ENCODE measurements at places on chromosomes 5 and 9.

DNA sequence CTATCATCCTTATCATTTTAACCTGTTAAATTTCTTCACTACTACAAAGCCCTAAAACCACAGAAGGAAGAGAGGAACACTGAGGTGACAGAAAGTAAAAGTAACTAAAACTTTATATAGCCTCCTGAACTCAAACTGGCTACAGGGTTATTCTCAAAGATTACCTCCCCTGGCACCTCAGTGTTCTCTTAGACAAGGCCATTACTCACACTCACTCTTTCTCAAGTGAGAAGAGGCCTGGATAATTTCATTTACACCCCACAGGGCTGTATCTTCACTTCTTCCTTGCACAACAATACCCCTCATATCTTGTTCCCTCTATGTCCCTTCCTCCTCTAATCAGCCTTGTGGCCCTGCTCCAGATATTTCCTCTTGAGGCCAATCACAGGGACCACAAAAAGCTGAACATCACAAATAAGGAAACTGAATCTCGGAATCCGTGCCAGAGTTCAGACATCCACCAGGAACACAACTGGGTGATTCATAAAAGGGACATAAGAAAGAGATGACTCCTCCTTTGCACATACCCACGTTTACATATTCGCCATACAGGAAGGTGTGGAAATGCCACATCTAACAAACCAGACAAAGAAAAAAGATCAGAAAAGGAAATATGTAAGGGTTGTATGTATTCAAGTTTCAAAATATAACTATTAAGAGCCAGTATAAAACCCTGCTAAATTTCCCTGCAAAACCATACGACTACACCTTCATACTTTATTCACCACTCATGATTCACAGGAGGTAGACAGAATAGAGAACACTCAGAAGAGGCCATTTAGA, 1.7 kb upstream of the KLHL3 start:
- no peak for DNase-seq

- DNase-seq: no peak
Observed at GRCh38 chr5:79109527-79110492, 1.8 kb upstream of the BHMT start.

DNA sequence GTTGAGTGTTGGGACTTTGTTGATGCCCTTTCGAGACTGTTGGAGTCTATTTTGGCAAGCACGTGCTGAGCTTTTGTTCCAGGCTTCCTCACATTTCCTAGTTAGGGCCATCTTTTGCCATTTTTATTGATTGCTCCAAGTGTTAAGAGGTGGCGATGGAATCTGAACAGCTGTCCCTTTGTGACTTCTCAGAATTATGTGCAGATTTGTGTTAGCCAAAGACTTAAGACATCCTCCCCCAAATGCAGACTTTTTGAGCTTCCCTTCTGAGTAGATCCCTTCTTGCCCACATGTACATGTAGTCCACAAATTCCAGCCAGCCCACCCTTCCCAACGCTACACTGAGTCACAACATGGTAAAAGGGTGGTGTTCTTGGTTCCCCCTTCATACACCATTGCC, 59.2 kb downstream of the SPIN1 start:
- no peak for DNase-seq

GRCh38 chr5:156513123-156513815, 186.3 kb downstream of the SGCD start:
- DNase-seq: no peak

DNA sequence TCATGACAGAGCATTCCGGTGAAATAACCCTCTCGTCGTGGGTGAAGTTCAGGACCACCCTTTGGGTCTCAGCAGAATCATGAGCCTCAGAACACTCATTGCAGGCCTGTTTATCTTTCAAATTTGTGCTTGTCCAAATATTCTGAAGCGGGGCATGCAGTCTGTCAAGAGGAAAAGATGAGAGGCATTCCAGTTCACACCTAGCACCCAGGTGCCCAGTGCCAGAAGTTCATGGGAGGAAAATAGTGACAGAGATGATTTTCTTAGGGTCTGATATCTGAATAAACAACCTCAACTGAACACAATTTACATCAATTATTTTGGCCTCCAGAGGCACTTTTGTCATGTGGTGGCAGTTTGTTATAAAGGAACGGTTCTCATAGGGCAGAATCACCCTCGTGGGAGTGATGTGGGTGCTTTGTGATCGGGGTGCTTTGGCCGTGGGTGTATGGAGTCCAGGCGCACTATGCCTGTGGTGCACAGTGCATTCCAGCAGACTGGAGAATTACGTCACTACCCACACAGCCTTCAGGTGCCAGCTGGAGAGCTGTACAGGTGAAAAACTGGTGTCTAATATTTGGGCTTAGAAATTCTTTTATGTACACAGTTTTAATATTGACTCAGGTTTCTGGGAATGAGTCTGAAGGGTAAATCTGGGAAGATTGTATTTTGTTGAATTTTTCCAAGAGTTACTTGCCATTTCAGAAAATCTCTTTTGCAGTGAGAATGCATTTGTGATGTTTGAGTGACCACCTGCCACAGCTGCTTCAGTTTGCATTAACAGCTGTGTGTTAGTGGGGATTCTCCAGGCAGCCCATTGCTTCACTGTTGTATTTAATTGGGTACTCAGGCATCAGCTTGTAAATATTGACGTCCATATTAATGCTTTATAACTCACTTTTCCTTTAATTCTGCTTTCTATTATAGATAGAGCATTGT, 289.3 kb downstream of the FANCC start:
- DNase-seq: no peak

DNA sequence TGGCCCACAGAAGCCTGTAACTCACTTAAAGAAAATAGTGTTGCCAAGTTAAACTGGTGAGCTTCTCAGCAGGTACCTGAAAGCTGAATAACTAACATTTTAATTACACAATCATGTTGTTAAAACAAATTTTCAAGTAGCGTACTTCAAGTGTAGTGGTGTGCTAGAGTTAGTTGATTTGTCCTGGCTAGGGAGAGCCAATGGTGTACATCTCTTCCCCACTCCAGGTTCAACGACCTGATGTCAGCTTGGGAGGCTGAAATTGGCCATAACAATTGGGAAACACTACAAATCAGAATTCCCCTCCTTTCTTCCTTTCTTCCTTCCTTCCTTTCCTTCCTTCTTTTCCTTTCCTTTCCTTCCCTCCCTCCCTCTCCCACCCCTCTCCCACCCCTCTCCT, 295.3 kb upstream of the SLC24A2 start:
- DNase-seq: no peak

DNA sequence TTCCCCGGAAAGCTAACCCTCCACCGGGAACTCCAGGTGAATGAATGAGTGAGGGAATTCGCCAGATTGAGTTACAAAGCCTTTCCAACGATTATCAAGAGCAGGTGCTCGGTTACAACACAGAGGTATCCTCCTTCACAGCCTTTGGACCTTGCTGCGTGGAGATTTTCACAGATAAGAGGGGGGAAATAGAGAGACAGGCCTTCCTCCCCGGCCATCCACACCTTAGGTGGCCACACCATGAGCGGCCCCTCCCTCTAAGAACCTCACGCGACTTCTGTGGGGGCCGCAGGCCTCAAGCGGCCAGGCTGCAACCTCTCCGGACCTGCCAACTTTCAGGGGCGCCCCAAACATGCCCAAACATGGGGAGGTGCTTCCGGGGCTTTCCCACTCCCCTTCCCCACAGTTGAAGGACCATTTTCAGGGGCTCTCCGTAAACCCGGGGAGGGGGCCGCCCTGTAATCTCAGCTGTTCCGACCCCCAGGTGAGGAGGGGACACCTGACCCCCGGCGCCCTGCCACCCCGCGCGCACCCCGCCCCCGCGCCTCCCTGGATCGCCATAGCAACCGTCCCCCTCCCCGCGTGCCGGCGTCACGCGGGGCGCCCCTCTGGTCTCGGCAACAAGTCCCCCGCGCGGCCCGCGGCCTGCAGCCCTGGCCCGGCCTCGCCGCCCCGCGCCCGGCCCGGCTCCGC, 603 bp downstream of the DENND1A start:
- no peak for DNase-seq

GRCh38 chr9:69379270-69379982, 54.4 kb downstream of the ENTREP1 start:
- no peak for DNase-seq

DNA sequence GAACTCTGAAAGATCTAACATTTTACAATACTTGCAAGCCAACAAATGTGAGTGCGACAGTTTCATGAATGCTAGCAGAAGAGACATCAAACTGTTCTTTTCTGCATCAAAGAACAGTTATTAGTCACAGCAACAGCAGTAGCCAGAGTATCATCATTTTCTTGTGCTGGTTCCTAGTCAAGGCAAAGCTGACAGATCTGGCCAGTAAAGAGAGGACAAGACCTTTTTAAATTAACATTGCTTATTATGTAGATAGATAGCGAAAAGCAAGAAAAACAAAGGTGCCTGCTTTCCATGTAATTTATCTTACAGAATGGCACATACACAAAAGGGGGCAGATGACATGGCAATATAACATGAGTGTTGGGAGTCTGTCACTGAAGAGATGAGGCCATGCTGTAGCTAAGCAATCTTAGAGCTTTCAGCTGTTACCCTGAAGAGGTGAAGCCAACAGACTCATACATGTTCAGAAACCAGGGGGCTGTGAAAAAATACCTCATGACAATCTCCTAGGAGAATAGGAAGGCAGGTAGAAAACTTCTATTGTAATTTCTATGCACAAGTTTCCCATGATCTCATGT, 626.6 kb upstream of the TYRP1 start:
- no peak for DNase-seq

- no peak for DNase-seq
Observed at GRCh38 chr5:178339272-178339671, 106.7 kb upstream of the PHYKPL start.

- DNase-seq: no peak
Observed at GRCh38 chr9:5671711-5672353, 42.9 kb downstream of the RIC1 start.

GRCh38 chr5:37945446-37945845, 105.6 kb upstream of the GDNF start:
- no peak for DNase-seq

DNA sequence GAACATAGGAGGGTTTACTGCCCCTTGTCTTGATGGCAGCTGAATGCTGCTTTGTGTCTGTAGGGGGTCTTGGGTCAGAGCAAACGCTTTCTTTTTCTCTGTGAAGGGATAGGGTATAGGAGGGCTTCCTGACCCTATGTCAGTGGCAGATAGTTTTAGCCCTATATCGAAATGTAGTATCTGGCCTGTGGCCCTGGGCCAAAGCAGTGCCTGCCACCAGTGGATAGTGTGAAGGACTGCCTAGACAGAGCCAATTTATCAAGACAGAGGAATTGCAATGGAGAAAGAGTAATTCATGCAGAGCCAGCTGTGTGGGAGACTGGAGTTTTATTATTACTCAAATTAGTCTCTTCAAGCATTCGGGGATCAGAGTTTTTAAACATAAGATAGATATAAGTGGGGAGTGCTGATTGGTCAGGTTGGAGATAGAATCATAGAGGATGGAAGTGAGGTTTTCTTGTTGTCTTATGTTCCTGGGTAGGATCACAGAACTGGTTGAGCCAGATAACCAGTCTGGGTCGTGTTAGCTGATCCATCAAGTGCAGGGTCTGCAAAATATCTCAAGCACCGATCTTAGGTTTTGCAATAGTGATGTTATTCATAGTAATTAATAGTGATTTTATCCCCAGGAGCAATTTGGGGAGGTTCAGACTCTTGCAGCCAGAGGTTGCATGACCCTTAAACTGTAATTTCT, 178.5 kb downstream of the GDNF start:
- DNase-seq: no peak

GRCh38 chr5:134113363-134113889, 1.1 kb upstream of the TCF7 start:
- no peak for DNase-seq

- DNase-seq: no peak
Observed at GRCh38 chr9:94656200-94656599, 16.9 kb upstream of the FBP1 start.

GRCh38 chr5:15564957-15565356, 65.0 kb downstream of the FBXL7 start:
- DNase-seq: no peak

DNA sequence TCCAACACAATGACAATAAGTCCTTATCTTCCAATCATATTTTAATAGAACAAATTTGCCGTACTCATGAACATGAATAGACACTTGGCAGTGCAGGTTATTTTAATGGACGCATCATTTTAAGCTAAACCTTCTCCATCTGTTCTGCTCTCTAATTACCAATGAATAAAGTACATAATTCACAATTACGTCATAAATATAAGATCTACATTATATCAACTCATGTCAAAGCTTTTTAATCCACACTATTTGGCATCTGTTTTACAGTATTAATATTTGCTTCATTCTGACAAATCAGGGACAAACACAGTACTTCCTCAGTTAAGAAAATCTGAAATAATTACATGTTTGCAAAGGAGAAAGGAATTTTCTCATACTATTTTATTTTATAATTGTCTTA, 344.1 kb upstream of the DMAC1 start:
- peak; percentile 9 for DNase-seq

DNA sequence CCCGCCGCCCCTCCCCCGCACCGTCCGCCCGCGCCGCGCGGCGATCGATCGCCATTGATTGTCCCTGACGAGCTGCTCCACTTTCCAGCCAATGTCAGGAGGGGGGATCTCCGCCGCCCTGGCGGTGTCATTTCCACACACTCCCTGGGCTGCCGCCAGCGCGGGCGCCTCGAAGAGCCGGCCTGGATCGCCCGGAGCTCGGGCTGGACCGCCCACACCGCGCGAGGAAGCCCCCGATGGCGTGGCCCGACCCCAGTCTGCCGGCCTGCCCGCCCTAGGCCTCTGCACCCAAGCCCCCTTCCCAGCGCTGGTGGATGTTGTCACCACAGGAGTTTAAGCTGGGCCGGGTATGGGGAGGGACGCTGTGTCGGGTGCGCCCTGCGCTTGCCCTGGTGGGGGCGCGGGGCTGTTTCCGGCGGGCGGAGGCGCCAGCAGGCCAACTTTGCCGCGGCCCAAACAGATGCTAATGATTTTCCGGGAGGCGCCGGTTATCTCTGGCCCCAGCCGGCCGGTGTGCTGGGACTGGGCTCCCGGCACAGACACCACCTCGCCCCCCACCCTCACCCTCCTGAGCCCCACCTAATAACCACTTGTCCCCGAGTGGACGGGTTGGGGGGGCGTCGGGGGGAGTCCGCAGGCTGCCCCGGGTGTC, 10.6 kb upstream of the CXXC5 start:
- DNase-seq: peak; percentile 66

DNA sequence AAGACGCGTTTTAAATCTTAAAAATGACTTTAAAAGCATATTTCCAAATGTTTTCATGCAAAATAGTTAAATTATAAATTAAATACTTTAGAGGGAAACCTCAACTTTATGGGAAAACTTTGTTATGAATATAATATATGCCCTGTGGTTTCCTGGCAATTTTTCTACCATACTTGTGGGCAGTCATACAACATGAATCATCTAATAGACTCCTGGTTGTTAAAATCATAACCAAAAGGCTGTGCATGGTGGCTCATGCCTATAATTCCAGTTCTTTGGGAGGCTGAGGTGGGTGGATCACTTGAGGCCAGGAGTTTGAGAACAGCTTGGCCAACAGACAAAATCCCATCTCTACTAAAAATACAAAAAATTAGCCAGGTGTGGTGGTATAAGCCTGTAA, 18.2 kb downstream of the ATP10B start:
- no peak for DNase-seq

GRCh38 chr9:21728781-21729180, 73.7 kb upstream of the MTAP start:
- no peak for DNase-seq

Measured in NCI-H1092 (cell line).